ENCODE measurements at places on chromosomes 11 and 22.

DNA sequence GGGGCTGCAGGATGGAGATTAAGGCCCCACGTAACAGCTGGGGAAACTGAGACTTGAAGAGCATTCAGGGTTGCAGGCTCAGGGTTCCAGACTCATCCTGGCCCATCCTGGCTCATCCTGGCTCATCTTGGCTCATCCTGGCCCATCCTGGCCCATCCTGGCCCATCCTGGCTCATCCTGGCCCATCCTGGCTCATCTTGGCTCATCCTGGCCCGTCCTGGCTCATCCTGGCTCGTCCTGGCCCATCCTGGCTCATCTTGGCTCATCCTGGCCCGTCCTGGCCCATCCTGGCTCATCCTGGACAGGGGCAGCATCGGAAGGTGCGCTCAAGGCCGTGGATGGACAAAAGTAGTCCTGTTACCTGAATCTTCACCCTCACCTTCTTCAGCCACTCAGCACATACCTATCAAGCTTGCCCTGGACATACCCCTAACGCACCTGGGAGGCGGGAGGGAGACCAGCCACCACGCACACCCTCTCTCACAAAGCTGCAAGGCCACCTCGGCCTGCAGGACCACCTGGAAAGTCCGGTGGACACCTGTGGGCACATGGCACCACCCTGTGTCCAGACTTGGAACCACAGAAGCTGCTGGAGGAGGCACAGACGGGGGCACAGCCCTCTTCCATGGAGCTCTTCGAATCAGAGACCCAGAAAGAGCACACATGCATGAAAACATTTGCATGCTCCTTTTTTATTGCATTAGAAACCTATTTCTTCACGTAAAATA lies 20.3 kb upstream of the NLRP6 start:
- DNase-seq, result no peak

DNA sequence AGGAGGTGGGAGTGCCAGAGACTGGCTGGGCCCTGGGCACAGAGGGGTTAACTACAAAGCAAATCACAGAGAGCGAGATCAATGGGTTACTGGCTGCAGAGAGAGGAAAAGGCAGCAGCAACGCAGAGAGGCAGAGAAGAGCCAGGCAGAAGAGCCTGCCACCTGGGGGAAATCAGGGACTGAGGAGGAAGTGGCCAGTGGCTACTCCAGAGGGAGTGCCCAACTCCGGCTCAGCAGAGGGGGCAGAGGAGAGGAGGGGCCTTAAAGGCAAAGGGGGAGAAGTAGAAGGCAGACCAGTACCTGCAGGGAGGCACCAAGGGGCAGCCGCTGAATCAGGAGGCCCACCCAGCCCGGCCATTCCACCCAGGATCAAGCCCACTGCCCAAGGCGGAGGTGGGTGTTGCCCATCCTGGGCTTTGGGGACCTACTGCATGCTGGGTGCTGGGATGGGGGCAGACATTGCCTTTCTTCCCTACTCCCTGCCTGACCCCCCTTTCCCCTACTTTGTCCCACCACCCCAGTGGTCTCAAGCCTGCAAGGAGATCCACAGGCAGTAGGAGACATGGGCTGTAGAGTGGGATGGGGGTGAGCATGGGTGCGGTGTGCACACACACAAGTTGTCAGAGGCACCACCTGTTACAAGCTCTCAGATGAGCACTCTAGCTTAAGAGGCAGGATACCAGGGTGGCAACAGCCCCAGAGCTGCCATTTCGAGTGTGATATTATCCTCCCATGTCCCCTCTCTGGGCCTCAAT lies 926 bp upstream of the GALR3 start:
- no peak for DNase-seq

DNA sequence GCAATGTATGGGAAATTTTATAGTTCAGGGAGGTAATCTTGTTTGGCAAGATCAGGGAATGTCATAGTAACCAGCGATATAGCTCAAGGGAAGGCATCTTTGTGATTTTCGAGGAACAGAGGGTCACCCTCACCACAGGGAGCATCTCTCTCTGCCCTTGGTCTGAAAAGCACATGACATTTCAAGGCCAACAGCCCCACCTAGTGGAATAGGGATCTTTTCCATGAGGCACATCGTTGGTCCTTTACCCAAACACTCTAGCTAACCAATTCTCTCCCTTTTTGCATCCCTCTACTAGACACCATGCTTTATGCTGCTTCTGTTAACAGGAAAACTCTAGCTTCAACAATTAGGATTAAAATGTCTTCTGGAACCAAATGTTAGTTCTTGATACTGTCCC lies 179.0 kb downstream of the GRM5 start:
- peak; percentile 17 for DNase-seq

DNA sequence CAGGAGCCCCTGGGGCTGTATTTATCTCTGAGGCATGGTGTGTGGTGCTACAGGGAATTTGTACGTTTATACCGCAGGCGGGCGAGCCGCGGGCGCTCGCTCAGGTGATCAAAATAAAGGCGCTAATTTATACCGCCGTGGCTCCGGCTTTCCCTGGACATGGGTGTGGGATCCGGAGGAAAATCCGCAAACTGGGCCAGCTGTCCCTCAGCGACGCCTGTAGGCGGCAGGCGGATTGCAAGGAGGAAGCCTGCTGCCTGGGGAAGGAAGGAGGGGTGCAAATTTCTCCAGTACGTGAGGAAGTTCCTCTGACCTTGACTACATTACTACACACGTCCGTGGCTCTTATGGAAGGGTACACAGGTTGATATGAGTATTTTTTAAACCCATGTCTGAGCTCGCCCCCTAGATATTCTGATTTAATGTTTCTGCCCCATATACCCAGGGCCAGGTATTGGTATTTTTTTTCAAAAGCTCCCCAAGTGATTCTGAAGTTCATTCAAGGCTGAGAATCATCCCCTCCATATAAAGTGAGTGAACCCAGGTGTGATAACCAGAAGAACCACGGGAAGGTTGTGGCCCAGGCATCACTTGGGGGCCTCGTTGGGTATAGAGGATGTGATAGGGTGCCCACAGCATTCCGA lies 2.8 kb downstream of the MYOD1 start:
- DNase-seq, result no peak

- no peak for DNase-seq
Observed at GRCh38 chr22:46104881-46105493, 45.3 kb upstream of the PPARA start.

DNA sequence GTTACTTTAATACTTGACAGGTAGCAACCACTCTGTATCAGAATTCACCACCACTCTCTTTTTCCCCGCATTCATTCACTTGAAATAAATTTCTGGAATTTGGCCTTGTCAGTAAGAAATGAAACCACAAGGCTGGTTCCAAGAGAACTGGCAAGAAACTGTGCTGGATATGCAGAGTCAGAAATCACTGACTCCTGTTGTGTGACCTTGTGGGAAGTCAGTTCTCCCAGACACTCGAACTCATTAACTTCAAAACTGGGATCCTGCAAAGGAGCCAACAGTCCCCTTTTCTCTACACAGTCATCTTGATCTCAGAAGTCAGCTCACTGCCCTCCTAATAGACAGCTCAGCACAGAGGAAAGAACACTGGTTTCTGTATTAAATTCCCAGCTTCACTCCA lies 142.7 kb downstream of the LRRC4C start:
- no peak for DNase-seq

DNA sequence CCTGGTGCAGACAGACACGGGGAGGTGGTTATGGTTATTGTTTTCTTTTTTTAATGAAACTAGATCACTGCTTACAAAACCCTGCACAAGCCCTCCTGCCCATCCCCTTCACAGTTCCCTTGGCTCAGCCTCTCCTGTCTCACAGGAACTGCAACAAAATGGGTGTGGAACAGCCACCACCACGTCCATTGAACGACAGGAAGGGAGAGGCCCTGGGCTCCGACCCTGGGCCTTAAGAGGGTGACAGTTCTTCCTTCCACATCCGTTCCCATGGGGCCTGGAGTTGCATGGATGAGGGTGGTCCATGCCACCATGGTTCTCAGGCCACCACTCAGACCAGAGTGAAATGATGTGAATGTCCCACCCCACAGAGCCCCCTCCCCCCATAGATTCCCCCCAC lies 15.7 kb downstream of the PRPF19 start:
- no peak for DNase-seq

- no peak for DNase-seq
Observed at GRCh38 chr11:120179057-120179672, 31.7 kb upstream of the OAF start.

DNA sequence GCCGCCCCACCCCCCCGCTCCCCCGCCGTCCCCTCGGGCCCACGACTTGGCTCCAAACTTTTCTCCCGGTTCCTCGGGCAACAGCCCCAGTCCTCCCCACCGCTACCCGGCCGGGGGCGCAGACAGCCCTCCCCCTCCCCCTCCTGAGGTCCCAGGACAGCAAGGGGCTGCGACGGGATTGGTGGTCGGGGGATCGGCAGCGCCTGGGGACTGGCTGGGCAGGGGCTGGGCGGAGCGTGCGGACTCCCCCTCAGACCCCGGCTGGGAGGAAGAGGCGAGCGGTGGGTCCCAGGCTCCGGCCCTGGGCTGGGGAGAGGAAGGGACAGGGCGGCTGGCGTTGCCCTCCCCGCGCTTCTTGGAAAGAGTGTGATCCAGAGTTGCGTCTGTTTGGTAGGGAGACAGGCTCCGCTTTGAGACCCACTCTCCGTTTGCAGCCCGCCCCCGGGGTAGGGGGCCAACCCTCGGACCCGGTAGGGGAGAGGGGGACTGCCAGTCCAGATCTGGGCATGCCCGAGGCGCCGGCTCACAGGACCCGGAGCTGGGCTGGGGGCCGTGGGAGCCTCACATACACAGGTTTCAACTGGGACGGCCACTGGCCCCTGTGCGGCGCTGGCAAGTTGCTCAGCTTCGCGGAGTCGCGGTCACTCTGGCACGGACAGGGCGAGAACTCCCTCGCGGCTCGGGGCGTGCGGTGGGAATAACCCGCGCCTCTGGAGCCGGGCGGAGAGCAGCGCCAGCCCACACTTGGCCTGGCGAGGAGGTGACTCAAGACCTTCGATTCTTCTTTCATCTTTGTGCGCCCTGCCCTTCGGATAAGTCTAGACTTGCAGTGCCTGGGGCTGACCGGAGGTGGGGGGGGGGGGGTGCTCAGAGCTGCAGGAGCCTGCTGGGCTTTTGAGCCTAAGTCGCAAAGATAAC lies 999 bp downstream of the TSKU start:
- no peak for DNase-seq

DNA sequence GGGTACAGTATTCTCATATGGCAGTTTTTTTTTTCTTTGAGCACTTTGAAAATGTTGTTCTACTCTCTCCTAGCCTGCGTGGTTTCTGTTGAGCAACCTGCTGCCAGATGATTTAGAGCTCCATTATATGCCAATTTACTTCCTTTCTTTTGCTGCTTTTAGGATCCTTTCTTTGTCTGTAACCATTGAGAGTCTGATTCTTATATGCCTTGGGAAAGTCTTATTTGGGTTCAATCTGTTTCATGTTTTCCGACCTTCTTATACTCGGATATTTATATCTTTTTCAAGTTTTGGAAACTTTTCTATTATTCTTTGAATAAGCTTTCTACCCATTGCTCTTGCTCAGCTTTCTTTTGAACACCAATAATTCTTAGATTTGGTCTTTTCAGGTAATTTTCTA lies 138.1 kb upstream of the RAG2 start:
- DNase-seq, result no peak

DNA sequence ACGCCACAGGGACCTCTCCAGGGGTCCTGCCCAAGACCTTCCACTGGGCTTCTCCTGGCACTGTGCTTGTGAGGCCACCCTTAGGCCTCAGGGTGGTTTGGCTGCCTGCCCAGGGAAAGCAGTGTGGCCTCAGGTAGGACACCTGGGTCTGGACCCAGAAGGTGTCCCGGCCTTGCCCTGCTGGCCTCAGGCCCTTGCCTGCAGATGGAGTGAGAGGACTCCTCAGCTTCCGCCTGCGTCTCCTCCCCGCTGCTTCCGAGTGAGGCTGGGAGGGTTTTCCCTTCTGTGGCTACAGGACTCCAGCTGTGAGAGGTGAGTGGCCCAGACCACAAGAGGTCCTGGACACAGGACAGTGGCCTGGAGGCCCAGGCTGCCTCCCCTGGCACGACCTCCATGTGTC lies 60.4 kb downstream of the WNT7B start:
- DNase-seq, result no peak

DNA sequence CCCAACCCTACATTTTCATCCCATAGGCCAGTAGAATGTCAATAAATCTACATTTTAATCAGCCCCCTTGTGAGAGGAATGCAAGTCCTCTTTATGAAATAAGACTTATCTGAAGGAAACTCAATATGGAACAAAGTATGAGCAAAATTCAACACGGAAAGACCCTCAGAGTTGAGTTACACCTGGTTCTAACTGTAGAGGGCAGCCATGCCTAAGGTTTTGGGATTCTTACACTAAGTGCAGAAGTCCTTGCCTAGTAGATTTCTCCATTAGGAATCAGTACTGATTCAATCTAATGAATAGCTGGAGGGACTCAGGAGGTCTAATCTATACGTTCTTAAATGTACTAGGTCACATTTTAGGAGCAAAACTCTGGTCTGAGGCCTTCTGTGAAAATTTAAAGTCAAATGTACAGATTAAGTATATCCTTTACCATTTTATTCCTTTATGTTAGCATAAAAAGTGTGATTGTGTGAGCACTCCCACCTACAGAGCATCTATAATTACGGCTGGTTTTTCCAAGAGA lies 904.5 kb downstream of the DLG2 start:
- no peak for DNase-seq

- DNase-seq, result no peak
Observed at GRCh38 chr11:67062526-67063373, 6.1 kb downstream of the RHOD start.

GRCh38 chr11:126546191-126546590 lies 190.7 kb downstream of the ST3GAL4 start:
- no peak for DNase-seq
